ENCODE measurements at places on chromosomes 2 and 18.

DNA sequence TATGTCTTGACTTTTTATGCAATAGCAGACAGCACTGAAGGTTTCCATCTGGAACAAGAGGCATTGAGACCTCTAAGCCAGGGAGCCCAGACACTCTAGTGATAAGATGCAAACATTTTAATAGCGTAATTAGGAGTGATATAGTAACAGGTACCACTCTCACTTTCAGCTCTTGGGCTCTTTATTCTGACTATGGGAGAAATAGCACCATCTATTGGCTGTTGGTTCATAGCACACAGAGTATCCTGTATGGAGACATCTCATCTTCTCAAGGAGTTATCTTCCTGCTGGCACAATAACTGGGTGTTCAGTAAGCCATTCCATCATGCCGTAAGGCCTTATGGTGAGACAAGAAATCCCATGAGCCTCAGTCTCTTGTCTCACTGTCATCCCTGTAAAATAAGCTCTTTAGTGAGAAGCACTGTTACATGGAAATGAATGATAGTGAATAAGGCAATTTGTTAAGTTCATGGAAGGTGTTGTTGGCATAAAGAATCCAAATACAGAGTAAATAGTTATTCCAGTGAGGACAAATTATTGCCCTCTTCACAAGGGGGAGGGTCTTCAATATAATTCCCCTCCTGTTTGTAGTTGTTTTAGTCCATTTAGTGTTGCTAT, 48.3 kb downstream of the THUMPD2 start:
- peak; percentile 60 for DNase-seq

DNA sequence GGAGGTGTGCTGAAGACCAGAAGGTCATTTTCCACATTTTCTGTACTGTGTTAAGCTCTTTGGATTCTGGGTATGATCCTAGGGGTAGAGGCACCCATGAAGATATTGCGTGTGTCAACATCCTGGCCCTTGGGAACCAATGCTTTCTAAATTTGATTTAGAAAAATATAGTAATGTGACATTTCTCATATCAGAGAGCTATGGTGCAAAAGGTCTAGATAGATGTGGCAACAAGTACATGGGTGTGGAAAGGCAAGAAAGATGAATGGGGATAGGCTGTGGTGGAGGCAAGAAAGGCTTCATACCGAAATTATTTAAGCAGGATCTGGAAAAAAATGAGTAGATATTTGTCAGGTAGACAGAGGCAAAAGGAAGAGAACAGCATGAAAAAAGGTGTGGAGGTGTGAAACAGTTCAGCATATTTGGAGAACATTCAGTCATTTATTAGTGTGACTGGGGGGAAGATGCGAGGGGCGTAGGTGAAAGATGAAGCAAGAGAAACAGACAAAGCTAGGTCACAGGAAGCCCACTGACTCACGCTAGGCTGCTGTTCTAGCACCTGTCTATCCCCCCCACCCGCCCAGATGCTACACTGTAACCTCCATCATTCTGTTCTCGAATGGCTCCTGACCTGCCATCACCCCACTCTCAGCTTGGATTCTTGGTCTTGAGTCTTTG, 11.7 kb downstream of the DOK1 start:
- DNase-seq: no peak

GRCh38 chr2:206158563-206159345, 490 bp downstream of the NDUFS1 start:
- peak; percentile 46 for DNase-seq

DNA sequence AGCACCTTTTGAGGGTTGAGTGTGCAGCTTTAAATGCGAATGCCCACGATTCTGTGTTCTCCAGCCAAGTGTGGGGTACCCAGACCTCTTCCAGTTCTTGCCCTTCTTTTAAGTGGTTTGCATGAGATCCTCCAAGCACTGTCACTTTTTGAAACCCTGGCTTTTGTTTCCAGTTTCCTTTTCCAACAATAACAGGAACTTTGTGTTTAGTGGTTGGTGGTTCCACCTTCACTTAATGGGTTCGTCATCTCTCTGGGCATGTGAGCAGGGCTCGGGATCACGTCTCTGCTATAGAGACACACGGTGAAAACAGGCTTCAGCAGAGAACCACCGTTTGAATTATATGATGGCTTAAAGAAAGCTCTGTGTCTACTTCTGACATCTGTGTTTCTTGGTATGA, 197.6 kb downstream of the LDLRAD4 start:
- no peak for DNase-seq

- DNase-seq: no peak
These were observed 61.4 kb upstream of the OTOS start for GRCh38 chr2:240201866-240202265.

DNA sequence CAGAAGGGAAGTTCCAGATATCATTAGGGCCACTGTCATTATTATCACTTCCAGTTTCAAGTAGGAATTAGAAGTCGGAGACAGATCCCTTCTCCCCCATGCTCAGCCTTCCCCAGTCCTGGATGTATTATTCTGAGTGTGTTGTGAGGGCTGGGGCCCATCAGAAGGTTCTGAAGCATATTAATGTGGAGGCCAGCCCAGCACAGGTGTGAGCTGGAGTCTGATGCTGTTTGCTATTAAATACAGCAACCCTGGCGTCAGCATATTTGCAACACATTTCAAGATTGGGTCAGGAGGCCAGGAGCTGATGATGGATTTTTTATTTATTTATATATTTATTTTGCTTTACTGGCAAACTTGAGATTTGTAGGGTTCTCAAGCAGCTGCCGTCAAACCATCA, 195.2 kb downstream of the NRP2 start:
- DNase-seq: peak; percentile 20

DNA sequence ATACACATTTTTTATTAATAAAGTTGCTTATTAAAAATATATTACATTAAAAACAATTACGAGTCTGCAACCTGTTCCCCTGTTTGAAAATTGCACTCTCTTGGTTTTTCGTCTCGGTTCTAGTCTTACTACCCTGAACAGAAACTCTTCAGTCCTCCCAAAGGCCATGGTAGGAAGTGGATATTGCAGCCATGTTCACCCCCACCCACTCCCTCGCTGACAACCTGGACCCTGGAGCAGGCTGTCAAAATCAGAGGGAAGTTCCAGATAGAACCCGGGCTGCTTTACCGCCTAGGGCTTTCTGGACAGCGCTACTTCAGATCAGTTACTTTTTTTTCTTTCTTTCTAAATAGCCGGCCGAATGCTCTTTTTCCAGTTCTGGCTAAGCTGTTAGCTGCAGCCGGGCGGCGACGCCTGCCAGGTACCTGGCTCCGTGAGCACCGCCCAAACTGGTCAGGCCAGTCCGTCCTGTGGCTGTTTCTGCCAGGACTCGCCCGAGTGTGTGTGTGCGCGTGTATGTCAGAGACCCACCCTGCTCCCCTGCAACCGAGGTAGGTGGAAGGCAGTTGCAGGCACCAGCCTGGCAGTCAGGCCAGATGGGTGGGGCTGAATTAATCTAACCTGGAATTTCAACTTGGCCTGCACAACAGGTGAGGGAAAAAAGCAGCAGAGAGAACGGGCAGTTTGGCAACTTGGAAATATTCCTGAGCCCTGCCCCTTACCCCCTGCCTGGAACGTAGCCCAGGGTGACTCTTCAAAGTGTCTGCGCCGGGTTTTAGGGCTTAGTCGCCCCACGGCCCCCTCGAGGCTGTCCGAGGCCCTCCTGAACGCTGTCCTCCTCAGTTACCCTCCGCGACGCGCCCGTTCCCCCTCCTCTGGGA, 1.1 kb upstream of the TET3 start:
- no peak for DNase-seq

DNA sequence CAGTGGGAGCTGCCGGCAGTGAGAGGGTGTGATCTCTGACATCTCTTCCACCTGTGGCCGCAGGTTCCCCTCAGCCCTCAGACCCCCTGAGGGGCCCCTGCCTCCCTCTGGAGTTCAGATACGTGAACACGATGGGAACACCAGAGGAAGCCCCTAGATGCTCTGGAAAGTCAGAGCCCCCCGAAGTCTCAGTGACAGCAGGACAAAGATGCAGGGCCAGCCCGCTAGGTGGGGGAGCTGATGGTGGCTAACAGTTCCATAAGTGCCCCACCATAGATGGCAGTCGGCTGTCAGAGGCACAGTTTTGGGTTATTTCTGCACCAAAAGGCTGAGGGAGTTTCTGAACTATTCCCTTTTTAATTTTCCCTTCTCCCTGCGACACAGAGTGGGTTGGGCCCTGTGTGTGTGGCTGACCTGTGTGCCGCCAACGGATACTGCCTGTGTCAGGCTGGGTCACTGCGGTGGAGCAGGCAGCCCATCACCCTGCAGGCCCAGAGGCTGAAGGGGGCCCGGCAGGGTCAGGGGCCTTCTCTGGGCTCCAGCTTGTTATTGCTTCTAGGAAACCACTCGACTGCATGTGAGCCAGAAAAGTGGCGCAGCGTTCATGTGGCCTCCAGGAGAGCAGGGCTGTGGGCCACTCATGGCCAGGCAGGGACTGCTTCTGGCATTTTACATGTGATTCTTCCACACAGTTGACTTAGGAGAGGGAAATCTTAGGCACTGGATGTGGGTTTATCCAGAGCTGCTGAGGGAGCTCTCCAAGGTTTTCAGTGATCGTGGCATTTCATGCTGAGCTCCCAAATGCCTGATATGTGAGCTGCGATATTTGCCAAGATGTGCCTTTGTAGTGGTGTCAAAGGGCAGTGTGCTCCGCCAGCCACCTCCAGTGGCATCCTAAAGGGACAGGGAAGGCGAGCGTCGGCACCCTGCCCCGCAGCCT, 225.1 kb downstream of the SH3RF3 start:
- no peak for DNase-seq

- DNase-seq: no peak
These were observed 111.3 kb downstream of the TSN start for GRCh38 chr2:121866789-121867188.

DNA sequence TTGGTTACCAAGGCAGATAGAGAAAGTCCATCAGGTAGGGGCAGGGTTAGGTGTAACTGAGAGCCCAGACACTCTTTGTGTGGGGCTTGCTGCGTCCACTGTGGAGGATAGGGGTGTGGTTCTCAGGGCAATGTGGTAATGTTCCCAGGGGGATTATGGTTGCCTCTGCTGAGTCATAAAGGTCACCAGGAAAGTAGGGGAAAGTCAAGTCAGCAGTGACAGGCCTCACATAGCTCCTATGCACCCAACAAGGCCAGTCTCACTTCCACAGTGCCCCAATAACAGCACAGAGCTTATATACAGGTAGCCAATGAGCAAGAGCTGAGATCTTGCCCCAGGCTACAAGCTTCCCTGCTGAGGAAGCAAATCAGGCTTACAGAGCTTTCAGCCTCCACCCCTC, 1438.0 kb upstream of the ZEB2 start:
- DNase-seq: no peak

- peak; percentile 25 for DNase-seq
These were observed 51.0 kb upstream of the BOD1L2 start for GRCh38 chr18:57095884-57096283.

Measured in NCI-H524 (cell line).